ENCODE measurements at places on chromosomes 11 and 22.
A peak's percentile ranks its signal among the peaks of the same experiment; 100 is the strongest.

DNA sequence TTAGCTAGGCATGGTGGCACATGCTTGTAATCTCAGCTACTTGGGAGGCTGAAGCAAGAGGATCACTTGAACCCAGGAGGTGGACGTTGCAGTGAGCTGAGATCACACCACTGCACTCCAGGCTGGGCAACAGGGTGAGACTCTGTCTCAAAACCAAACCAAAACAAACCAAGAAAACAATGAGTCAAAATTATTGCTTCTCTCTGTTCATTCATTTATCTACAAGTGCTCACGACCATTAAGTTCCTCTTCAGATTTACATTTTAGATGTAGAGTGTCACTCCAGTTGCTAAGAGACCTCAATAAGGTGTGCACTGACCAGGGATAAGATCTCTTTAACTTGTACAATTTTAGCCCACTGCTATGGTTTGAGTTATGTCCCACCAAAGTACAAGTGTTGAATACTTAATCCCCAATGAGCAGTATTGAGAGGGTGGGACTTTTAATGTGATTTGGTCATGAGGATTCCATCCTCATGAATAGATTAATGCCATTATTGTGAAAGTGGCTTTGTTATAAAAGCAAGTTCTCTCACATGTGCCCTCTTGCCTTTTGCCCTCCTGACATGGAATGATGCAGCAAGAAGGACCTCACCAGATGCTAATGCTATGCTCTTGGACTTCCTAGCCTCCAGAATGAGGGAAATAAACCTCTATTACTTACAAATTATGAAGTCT, 7.8 kb downstream of the HNRNPUL2 start:
- DNase-seq: no peak

DNA sequence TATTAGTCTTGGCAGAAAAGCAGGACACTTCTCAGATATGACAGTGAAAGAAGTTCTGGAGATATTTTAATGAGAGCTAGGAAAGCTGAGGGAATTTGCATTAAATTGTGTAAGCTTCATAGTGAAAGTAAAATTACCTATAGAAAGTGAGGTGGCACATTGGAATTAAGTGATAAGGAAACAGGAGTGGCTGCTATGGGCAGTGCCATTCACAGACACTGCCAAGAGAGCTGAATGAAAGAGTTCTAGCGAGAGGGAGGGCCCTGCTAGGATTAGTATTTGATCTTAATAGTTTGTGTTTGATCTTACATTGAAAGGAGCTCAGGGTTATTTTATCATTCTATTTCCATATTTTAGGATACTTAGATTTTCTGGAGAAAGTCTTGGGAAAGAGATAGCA, 351.9 kb downstream of the DDX10 start:
- no peak for DNase-seq

GRCh38 chr22:37486224-37486845, at the start of gene MFNG:
Gene MFNG (minus strand): TSS chr22:37486384. CDS start chr22:37486177, 207 bp downstream.
- no peak for DNase-seq

- DNase-seq: peak; percentile 77
Observed at GRCh38 chr11:35617687-35618496, at the start of gene FJX1. Gene FJX1 (plus strand): TSS chr11:35618460. CDS start chr11:35618637, 177 bp downstream.

DNA sequence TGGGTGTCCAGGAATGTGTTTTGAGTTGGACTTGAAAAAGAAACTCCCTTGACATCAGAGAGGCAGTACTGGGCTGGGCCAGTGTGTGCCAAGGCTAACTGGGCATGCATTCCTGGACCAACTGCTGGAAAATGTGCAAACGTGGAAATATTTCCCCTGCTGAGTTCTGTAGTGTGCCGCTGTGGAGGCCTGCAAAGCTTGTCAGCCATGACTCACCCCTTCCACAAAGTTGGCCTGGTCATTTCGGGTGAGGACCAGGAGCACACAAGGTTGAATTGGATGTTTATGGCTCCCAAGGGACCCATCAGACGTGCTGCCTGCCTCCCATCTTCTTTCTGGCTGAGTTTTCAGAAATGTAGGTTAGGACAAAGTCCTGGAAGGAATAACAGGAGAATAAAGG, 513.1 kb downstream of the MIAT start:
- no peak for DNase-seq

DNA sequence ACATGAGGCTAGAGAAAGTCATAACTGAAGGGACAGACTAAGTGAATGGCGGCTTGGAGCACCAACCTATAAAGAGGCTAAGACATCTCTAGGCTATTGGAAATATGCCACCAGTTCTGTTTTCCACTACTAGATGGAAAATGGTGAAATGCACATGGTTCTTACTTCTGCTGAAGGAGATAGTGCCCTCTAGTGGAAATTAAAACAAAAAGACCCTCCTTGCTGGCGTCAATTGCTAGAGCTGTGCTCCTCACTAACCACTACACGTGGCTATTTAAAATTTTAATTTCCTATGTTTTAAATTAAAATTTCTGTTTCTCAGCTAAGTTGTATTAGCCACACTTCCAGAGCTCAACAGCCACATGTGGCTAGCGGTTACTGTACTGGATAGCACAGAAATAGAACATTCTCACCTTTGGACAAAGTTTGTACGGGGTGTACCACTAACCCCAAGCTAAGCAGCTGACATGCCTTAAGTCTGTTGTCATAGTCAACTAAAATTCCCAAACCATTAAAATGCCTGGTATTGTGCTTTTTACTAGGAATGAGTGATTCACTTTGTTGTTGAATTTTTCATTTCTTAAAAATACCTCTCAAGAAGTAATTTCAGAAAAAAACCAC, 34.1 kb upstream of the CALCA start:
- no peak for DNase-seq

GRCh38 chr11:70517988-70518907, 119.9 kb downstream of the CTTN start:
- DNase-seq: no peak

GRCh38 chr11:75572744-75573143, 10.7 kb downstream of the SERPINH1 start:
- no peak for DNase-seq

DNA sequence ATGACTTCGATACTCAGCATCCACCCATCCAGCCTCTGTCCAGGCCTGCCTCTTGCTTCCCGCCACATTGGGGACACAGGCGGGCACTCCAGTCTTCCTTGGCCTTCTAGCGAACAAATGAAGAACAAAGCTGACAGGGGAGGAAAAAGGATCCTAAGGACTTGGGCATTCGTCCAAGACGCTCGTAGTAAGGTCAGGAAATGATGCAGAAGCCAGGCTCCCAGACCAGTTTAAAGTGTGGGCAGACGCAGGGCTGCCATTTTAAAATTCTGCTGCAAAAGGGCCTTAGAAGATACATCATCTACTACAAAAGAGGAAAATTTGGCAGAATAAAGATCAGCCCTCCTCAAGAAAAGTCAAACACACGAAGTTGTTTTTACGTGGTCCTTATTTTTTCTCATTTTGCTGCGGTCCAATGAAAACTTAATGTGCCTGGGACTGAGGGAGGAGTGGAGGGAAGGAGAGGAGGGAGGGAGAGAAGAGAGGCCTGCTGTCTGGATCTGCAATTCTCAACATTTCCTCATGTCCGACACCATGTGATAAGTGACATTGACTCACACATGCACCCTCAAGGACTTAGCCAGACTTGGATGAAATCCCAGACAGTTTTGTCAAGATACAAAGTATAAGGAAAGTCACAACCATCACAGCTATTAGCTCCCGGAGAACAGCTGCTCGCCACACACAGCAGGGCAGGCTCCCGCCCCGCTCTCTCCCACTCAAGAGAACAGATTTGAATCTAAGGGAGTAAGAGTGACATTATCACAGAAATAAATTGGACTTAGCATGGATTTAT, 5.7 kb downstream of the DNAL4 start:
- DNase-seq: no peak

GRCh38 chr22:38935023-38935422, 22.4 kb upstream of the APOBEC3A start:
- DNase-seq: no peak

GRCh38 chr11:35343033-35343598, 76.2 kb downstream of the SLC1A2 start:
- no peak for DNase-seq

DNA sequence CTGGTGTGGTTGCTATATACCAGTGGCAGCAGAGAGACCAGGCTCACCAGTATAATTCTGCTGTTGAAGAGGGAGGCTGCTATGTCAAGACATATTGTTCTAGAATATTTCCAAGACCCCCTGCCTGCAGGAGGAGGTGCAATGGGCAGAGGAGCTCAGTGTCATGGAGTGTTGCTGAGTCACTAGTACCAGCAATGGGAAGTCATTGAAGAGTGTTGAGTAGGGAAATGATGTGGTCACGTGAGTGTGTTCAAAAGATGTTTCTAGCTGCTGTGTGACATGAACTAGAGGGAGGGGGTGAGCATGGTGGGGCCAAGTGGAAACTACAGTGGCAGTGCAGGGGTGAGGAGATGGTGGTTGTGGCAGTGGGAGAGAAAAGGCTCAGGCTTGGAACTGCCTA, 76.3 kb upstream of the BIRC3 start:
- no peak for DNase-seq

DNA sequence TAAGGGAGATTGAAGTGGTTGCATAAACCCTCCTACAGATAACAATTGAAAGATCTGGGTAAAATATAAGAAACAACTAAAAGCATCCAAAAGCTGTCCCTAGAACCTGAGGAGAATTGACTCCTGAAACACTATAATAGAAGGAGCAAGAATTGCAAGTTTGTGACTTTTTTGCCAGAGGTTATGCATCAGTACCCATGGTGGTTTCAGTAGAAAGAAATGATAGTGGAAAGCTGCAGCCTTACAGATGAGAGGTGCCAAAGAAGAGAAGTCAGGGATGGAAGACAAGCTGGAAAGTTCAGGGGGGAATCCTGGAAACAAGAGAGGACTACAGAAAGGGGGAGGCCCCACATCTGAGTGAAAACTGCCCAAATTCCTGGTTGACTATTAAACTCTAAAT, 80.7 kb downstream of the PACS1 start:
- no peak for DNase-seq

GRCh38 chr11:74179234-74180052, 8.4 kb downstream of the PPME1 start:
- no peak for DNase-seq

GRCh38 chr11:6531267-6531752, 34.2 kb downstream of the DNHD1 start:
- peak; percentile 14 for DNase-seq

DNA sequence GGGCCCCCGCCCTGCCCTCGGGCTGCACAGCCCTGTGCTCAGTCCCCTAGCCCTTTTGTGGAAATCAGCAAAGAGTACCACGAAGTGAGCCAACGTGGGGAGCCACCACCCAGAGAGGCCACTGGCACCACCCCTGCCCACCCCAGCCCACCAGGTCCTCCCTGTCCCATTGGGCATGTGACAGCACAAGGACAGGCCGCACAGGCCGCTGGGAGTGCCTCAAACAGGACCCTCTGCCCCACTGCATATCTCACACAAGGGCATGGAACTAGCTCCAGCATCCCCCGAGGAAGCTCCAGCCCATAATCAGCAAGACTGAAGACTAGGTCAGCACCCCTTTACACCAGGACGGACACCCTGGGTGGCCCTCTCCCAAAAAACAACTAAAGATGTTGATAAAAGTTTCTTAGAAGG, 29.7 kb downstream of the GNB1L start:
- no peak for DNase-seq

- no peak for DNase-seq
Observed at GRCh38 chr11:117045196-117045595, 53.0 kb downstream of the SIK3 start.

DNA sequence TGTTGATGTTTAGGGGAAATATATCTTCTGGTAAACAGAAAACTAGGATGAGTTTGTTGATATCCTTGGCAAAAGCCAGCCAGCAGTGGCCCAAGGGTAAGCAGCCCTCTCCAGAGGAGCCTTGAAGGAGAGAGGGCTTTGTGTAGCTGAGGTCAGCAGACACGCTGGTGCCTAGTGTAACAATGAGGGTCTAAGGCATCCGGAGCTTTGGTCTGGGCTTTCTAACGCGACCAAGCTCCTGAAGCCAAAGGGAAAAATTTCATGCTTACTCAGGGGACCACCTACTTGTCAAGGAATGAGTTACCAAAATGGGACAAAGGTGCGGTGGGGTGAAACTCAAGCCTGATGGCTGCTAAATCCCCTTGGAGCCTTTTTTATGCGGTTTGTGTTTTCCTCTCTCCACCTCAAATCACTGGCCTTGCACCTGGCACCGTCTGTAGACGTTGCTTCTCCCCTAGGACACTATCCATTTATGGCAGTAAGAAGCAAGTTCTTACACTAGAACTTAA, 134.9 kb downstream of the DBX1 start:
- DNase-seq: no peak

DNA sequence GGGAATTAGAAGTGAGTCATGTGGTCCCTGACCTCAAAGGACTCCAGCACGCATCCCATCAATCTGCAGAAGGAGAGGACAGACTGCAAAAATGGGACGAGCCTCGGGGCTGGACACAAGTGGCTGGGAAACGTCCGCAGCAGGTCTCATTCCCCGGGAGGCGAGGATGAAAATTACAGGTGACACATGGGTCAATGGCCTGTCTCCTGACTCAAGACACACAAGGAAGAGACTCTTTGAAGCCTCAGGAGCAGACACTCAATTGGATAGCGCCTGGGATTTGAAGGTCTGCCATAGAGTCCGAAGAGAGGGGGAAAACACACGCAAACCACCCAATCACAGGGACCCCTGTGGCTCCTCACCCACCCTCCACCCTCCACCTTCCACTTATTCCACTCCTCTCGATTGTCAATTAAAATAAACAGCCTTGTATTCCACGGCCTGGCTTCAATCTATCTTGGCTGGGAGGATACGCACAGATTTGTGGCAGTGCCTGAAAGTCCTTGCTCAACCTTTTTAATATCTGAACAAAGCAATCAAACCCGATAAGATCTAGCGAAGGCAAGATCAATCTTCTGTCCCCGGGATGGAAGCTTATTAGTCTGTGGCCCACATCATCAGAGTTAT, 101.8 kb upstream of the CADM1 start:
- DNase-seq: no peak

DNA sequence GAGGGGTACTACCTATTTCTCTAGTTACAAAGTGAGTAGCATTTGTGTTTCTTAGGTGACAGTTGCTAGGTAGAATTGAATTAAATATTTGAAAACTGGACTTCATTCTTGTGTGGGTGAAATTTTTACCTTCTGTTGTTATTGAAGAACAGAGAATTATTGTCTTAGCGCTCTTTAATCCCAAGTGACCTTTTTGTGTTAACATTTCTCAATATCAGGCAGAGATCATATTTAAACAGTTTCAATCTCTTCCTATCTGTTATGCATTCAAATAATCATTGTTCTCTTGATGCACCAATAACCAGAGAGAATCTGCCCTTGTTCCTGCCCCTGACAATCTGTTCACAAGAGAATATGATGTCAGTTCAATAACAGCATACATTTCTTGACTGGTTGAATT, 14.2 kb downstream of the KMT2A start:
- no peak for DNase-seq

DNA sequence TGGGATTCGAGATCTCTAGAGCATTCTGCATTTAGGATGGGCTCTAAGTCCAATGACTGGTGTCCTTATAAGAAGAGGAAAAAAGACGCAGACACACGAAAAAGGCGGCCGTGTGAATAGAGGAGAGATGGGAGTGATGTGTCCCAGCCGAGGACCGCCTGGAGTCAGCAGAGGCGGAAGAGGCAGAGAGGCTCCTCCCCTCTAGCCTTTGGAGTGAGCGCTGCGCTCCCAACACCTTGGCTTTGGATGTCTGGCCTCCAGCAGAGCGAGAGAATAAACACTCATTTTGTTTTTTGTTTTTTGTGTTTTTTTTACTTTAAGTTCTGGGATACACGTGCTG, 83.0 kb upstream of the RTL6 start:
- DNase-seq: no peak

Data from urinary bladder (tissue), 4 donors.